GM10248 (cell line): ENCODE measurements at places on chromosomes 16 and 17.

DNA sequence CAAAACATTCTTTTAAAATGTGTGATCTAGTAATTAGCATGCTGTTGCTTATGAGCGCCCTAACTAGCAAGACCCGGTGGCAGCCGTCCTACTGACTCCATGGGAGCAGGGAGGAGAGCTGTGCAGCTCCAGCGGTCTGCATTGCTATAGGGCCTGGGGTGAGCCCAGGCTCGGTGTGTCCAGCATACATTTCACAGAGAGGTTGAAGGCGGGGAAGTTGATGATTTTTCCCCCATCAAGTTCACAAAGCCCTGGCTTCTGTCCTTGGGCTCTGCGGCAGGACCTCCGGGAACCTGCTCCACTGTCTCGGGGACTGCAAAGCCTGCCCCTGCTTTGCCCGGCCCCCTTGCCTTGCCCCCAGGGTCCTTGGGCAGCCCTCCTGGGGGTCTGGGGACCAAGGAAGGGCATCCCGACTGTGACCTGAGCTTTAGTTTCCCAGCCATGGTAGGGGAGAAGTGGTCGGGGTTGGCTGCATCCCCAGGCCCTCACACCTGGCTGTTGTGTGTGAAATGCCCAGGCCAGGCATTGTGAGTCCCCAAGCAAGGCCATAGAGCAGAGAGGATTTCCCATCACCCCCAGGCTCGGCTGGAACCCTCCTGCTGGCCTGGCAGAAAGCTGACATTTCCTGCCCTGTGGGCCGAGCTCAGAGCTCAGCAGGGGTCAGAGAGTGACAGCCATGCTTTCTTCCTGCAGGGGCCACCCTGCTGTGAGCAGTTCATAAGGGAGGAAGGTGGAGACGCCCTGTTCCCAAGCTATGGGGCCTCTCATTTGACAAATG is 24.8 kb downstream of the KCNJ12 start:
- DNase-seq: no peak

- no peak for DNase-seq
Observed at GRCh38 chr17:35780950-35781349, 14.5 kb downstream of the MMP28 start.

GRCh38 chr17:40247926-40248495 is 28.9 kb downstream of the WIPF2 start:
- no peak for DNase-seq

DNA sequence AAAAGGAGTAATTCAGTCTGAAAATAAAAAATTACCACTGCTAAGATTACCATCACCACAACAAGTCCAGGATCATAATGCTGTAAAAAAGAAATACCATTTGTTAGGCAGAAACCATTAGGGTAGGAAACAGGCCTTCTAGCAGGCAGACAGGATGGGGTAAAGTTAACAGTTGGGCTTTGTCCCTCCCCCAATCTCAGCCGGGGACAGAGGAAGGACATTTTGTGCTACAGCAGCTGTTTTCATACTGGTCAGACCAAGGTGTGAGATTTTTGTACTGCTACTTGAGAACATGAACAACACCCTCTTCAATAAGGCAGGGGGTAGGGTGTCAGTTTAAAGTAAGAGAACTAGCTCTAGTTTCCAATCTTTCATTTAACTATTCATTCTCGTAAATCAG is 49.2 kb upstream of the ITGA2B start:
- DNase-seq: no peak

- no peak for DNase-seq
Observed at GRCh38 chr17:13996276-13996675, 73.0 kb upstream of the COX10 start.

GRCh38 chr16:80065541-80065940 is 465.0 kb upstream of the MAF start:
- DNase-seq: no peak

DNA sequence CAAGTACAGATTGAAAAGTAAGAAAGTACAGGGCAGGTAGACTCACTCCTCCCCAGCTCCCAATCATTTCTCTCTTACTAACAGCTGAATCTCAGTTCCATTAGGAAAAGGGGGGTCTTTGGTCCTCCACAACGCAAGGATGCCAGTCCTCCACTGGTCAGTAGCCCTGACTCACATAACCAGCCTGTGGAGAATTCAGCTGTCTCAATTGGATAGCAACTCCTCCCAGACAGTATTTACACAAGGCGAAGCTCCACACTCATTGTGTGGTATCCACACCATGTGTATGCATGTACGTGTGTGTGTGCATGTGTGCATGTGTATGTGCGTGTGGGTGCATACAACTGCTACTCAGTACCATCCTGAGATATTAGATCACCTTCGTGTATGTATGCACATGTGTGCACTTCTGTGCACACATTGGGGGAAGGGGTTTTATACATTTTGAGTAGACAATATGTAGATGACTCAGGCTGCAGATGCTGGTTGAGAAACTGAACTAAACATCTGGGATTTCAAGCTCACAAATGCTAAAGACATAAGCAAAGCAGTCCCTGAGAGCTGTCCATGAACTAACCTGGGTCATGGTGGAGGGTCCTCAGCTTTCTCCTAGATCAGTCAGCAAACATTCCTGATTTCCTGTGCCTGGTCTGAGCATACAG is 240.1 kb downstream of the SLC39A11 start:
- DNase-seq: no peak

- no peak for DNase-seq
Observed at GRCh38 chr17:80768389-80768788, 223.3 kb upstream of the CHMP6 start.

GRCh38 chr17:77930780-77931768 is 27.4 kb upstream of the TNRC6C start:
- DNase-seq: no peak

DNA sequence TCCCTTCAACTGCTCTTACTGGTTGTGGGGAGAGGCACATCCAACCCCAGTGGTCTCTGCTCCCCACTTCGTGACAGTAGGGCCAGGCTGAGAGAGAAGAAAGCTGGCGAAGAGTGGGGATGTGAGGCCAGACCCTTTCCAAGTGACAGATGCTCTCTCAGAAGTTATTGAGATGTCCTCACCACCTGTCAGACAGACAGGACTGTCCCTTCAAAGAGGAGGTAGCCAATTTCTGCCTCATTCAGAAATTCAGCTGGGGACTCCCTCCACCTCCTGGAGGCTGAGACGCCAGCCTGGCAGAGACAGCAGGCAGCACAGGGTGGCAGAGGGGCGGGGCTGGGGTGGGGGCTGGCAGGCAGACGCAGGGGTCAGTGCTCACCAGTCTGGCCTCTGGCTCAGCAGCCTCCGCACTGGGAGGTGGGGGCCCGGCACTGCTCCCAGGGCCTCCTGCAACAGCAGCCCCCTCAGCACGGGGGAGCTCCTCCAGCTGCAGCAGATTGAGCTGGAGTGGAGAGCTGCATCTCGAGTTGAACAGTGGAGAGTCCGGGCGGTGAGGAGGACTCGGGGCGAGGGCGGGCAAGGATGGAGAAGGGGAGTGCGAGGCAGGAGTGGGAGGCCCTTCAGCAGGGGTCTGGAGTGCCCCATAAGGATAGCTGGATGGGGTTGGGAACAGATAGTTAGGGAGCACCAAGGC is 9.2 kb downstream of the PER1 start:
- no peak for DNase-seq

DNA sequence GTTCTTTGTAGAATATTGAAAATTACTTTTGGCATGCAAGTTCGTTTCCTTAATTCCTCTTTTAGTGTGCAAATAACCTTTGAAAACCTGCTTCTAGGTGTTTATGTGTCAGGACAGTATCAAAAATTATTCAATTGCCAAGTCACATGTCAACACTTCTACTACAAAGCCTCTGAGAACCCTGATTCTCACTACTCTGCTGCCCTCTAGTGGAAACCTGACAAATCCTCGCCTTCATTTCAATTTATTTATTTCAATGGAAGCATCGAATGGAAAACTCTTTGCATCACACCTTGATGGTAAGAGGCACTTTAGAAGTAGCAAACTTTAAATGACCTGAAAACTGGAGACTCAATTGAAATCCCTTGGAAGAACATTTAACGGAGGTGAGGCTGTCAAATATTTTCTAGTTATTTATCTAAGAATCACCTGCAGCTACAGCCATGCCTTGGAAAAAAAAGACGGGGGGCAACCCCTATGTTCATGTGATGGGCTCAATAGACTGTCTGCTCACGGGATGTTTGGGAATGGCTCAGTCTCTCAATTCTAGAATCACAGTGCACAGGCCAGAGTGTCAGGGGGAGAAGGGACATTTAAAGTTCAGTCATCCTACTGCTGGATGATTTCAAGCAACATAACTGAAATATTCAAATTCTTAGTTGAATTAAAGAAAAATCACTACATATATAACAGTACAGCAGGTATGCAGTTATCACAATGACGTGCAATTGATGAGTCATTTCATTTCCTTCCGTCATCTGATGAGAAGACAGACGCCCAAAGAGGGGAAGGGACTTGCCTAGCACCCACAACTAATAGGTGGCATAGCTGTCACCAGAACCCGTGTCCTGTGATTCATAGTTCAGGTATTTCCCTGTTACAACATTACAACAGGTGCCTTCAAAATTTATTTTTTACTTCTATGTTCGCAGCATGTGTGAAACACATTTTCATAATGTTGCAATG is 563.9 kb downstream of the TOX3 start:
- DNase-seq: peak; percentile 26

DNA sequence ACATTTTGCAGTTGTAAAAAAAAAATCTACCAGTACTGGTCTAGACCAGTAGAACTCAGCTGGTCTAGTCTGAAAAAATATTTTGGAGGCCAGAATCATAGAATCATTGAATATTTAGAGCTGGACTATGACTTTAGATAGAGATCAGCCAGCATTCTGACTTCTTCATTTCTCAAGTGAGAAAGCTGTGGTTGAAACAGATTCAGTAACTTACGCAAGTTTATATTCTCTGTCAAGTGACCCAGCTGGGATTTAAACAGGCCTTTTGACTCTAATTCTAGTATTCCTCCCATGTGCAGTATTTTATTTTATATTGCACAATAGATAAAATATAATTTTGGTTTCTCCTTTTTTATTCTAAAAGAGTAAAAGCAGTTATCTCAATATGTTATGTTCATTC is 4.9 kb downstream of the TNRC6A start:
- peak; percentile 25 for DNase-seq

- no peak for DNase-seq
Observed at GRCh38 chr16:28183484-28183883, 28.3 kb downstream of the XPO6 start.

DNA sequence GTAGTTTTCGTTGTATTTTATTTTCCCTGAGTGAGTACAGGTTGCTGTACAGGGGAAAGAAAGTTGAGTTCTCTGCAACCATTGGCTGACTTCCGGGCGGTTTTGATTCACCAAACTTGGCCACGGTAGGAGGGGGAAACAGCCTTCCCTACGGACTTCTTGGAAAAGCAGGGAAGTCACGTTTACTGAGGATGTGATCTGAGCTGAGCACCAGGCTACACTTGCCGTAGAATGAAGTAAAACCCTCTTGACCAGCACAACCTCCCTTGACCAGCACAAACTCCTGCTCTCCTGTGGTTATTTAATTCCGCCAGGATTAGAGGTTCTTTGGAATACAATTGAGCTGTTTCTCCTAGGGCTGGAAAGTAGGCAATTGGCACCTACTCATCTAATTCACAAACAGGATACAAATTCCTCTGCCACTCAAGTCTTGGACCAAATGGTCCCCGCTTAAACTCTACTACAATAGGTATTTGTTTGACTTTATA is 242.0 kb upstream of the RBFOX1 start:
- DNase-seq: no peak

DNA sequence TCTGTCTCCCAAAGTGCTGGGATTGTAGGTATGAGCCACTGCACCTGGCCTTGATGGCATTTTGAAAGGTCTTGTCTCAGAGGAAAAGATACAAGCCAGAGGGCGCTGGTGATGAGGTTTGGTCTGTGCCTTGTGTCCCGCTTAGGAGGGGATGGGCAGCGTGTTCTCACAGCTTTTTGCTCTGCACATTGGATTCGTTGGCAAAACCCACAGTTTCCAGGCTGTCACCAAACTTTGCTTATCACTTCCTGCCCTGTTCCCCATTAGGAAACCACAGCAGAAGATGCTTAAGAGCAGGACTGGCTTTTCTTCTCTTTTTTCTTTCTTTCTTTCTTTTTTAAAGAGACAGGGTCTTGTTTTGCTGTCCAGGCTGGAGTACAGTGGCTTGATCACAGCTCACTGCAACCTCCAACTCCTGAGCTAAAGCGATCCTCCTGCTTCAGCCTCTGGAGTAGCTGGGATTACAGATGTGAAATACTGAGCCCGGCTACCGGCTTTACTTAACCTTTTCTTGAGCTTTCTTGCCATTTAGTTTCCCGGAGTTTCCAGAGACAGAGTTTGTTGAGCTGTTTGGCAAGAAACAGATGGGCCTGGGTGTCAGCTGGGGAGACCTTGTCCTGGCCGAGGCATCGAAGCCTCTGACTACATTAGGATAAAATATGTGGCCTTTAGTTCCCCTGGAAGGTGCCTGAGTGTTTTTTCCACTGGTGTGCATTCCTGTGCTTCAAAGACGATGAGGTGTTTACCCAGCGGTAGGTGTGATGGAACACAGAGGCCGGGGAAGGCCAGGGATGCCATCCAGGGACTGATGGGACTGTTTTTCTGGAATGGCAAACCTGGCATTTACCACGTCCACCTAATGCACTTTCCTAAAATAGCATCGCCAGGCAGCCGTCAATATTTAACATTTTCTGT is 112.9 kb downstream of the ABCC1 start:
- DNase-seq: peak; percentile 40

GRCh38 chr16:89115216-89115861 is 21.7 kb downstream of the ACSF3 start:
- peak; percentile 82 for DNase-seq

DNA sequence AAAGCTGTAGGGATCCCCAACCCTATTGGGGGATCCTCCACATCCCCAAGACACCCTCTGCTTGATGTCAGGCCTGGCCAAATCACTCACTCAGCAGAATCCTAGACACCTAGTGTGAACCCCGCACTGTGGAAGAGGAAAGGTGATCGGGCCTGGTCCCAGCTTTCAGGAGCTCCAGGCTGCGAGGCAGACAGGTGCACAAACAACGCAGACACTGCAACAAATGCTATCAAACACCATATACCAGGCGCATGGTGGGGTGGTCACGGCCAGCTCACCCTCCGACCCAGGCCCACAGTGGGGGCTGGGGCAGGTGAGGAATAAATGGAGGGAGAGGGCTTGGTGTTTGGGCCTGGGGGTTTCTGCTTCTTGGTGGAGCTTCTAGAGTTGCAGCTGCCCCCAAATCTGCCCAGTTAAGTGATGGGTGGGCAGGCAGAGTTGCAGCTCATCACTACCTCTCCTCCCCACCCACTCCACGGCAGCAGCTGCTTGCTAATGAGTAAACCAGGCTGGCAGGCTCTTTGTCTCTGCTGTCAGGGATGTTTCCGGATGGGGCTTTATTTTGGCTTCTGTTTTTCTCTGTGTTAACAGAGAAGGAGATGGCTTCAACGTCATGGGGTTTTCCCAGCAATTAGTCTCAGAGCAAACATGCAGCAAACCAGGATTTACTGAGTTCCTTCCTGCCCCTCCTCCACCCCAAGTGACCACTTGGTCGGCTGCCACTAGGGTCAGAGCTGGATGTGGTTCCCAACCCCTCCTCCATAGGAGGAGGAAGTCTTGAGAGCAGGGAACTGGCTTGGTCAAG is 46.6 kb downstream of the PECAM1 start:
- DNase-seq: peak; percentile 46

DNA sequence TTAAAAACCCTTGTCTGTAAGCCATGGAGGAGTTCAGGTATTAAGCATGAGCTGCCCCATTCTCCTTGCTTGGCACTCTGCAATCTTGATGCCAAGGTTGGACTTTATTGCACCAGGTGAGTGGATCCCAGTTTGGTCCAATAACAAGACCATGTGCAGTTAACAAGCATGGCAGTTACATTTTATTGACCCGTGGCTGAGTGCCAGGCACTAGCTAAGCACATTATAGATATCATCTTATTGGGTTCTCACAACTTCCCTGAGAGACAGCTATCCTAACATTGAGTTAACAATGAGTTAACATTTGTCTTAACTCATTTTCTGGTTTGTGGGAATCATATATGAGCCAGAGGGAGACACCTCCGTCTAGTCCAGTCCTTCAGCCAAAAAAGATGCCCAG is 21.8 kb downstream of the LYRM9 start:
- no peak for DNase-seq
